Neural crest cell (in vitro differentiated cells): ENCODE measurements at places on chromosomes 5 and 9. TPM values are rescaled to one million over a fixed set of nuclear protein-coding genes. Genes with fewer than 3 reads are reported as not detected.

DNA sequence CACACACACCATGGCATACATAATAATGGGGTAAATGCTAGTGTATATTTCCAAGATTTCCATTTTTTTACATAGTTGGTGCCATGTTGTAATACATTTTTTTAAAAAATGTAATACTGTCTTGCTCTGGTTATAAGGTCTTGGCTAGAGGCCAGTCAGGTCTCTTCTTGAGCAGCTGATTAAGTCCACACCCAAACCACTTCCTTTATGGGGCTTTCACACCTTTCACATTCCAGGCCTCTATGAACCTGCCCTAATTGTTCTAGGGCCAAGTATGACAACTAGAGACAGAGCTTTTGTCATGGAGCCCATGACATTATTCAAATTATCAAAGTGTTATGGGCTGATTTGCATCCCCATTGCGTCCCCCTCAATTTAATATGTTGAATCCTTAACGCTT, 495.6 kb upstream of the CTNND2 start:
- no peak overlapping the region for H3K27ac ChIP-seq
- no peaks in the 10 kb centered on the region for H3K4me1 ChIP-seq
- DNase-seq: no peak

TAF11L14 gene
- not detected in 2 replicates for total RNA-seq

DTWD2 gene
- 4.6 and 5.1 TPM in 2 replicates for total RNA-seq

GRCh38 chr9:130327781-130328348, 62.3 kb downstream of the HMCN2 start:
- peaks cover 8% of the 10 kb centered on the region for H3K4me1 ChIP-seq
- DNase-seq: no peak
- H3K27ac ChIP-seq: no peak overlapping the region
- no peak overlapping the region for H3K4me3 ChIP-seq
- peaks cover 25% of the 10 kb centered on the region for H3K27me3 ChIP-seq
- H3K36me3 ChIP-seq: no peaks in the 10 kb centered on the region

DNA sequence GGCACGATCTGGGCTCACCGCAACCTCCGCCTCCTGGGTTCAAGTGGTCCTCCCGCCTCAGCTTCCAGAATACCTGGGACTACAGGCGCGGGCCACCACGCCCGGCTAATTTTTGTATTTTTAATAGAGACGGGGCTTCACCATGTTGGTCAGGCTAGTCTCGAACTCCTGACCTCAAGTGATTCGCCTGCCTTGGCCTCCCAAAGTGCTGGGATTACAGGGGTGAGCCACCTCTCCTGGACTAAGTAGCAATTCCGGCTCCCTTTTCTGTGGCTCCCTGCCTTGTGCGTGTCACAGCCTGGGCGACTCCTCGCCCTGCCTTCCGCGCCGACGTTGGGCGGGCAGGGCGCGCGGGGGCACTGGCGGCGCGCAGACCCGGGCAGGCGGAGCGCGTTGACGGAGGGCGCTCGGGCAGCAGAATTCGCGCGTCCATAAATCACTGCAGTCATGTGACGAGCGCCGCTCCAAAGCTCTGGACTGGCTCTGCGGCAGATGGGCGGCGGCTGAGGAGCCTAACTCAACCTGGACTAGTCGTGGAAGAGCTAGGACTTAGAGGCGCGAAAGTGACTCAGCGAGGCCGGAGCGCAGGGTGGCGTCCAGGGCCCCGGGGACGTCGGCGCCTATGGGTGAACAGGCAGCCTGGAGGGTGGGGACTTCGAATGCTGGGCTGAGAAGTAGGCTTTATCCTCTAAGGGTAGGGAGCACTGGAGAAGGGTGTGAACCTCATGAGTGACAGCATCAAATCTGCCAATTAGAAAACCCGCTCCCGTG, 1.4 kb upstream of the CIZ1 start:
- H3K36me3 ChIP-seq: peaks cover 14% of the 10 kb centered on the region
- H3K4me3 ChIP-seq: peak overlapping the region; percentile 76
- H3K4me1 ChIP-seq: peaks cover 22% of the 10 kb centered on the region
- no peaks in the 10 kb centered on the region for H3K27me3 ChIP-seq
- H3K27ac ChIP-seq: peak overlapping the region; percentile 78
- DNase-seq: no peak

DNA sequence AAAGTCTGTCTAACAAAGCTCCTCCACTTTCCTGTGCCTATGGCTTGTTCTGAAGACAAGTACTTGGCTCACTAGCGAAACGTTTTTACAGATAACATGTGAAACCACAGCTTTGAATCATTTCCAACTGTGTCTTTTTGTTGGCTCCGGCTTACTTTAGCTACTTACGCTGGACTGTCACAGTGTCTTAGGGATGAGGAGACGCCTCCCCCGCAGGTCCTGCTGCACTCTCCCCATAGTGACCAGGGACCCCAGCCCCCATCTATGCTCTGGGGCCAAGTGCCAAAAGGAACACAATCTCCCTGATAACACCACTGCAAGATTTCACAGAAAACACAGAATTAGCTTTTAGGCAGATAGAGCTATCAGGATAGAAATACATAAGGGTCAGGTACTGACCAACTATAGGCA, 219.1 kb downstream of the ADAMTS6 start:
- DNase-seq: no peak
- H3K36me3 ChIP-seq: peaks cover 6% of the 10 kb centered on the region
- no peaks in the 10 kb centered on the region for H3K27me3 ChIP-seq
- H3K4me3 ChIP-seq: no peak overlapping the region
- H3K27ac ChIP-seq: no peak overlapping the region
- peaks cover 15% of the 10 kb centered on the region for H3K4me1 ChIP-seq

DNA sequence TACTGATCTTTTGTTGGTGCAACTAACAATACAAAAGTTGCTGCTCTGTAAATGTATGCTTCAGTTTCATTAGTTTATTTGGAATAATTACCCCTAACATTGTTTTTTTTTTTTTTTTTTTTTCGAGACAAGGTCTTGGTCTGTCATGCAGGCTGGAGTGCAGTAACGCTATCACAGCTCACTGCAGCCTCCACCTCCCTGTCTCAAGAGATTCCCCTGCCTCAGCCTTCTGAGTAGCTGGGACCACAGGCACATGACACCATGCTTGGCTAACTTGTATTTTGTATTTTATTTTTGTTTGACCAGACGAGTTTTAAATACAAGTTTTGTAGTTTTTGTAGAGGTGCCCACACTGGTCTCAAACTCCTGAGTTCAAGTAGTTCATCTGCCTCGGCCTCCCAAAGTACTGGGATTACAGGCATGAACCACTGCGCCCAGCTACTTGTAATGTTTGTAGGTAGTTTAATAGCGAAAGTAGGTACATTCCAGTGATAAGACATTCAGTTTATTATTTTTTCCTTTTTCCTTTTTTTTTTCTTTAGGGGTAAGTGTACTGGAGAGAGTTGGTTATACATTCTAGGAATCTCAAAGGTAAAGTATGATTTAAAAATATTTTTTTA, 6.9 kb downstream of the GAPVD1 start:
- no peak overlapping the region for H3K4me3 ChIP-seq
- H3K4me1 ChIP-seq: peaks cover 3% of the 10 kb centered on the region
- peak overlapping the region; percentile 12 for H3K27ac ChIP-seq
- H3K36me3 ChIP-seq: no peaks in the 10 kb centered on the region
- H3K27me3 ChIP-seq: no peaks in the 10 kb centered on the region
- no peak for DNase-seq

CTNND2 gene
- total RNA-seq: 39.4 and 40.0 TPM in 2 replicates

- H3K4me3 ChIP-seq: no peak overlapping the region
- DNase-seq: no peak
- no peaks in the 10 kb centered on the region for H3K27me3 ChIP-seq
- H3K27ac ChIP-seq: no peak overlapping the region
- H3K4me1 ChIP-seq: no peaks in the 10 kb centered on the region
Measured at GRCh38 chr5:40416098-40416497, 263.6 kb upstream of the PTGER4 start.

DNA sequence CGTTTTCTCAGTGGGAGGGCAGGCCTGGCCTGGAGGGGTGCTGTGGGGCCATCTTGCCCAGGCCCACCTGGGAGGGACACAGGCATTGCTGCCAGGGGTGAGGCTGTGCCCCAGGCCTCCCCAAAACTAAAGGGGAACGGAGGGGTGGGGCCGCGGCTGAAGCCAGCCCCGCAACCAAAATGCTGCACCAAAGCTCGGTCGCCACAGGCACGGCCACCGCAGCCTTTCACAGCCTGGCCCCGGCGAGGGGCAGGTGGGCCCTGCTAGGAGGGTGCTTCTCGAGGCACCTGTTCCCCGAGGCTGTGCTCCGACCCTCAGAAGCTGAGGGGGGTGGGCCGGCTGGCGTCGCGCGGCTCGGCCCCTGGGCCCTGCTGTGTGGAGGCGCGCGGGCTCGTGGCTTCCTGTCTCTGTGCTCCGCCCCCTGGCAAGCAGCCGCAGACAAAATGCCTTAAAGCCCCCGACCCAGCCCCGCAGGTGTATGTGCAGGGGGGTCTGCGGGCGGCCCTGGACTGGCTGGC, 57.6 kb downstream of the JAK2 start:
- DNase-seq: no peak
- H3K27ac ChIP-seq: no peak overlapping the region
- no peaks in the 10 kb centered on the region for H3K4me1 ChIP-seq

DNA sequence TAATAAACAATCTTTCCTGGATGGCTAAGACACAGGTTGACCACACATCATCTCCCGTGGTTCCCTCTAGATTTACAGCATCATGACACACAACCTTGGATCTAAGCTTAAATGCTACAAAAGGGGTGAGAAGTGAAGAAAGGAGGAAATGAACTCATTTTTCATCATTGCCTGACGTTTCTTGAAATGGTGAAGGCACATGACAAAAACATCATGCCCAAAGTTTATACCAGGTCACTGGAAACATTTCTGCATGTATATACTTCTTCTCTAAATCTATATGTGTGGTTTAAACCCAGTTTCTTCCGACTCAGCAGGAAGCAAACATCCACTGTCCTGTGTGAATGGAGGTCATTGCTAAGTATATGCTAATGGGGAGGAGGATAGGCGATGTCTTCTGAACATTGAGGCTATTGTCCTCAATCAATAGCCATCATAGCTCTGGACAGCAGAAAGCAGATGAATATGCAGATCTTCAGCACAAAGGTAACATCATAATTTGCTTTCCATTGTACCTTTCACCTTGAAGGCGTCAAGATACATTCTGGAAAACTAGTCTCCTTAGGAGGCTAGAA, 137.4 kb downstream of the MED27 start:
- H3K4me3 ChIP-seq: no peak overlapping the region
- peak overlapping the region; percentile 37 for H3K27ac ChIP-seq
- peaks cover 11% of the 10 kb centered on the region for H3K36me3 ChIP-seq
- peaks cover 20% of the 10 kb centered on the region for H3K4me1 ChIP-seq

GRCh38 chr5:34030048-34030447, 13.0 kb downstream of the C1QTNF3 start:
- no peak overlapping the region for H3K27ac ChIP-seq
- no peak overlapping the region for H3K4me3 ChIP-seq
- H3K27me3 ChIP-seq: no peaks in the 10 kb centered on the region
- peaks cover 8% of the 10 kb centered on the region for H3K4me1 ChIP-seq
- peaks cover 25% of the 10 kb centered on the region for H3K36me3 ChIP-seq

DNA sequence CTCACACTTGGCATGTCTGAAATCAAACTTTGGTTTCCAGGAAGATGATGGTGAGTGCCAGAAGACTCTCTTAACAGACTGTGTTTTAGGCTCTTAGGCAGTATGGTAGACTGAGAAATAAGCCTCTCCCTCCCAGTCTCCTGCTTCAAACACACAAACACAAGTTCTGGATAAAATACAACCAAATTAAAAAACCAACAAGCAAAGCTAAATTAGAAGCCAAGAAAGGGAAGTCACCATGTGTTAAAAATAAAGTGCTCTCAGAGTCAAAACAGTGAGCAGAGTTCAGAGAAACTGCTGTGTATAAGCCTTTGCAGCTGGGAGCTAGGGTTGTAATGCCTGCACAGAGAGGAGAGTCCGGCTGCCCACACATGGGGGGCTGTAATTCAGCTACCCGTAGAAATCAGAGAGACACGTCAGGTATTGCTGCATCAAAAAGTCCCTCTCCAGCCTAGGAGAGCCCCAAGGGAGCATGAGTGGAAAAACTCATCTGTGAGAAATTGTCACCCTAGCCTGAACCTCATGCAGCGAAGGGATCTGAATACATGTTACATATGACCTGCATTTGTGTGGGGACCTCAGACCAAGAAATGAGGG, 62.6 kb downstream of the ANGPTL2 start:
- no peak overlapping the region for H3K4me3 ChIP-seq
- peaks cover 22% of the 10 kb centered on the region for H3K4me1 ChIP-seq
- peaks cover 6% of the 10 kb centered on the region for H3K36me3 ChIP-seq
- H3K27me3 ChIP-seq: no peaks in the 10 kb centered on the region

GRCh38 chr5:177607452-177608192, 7.7 kb downstream of the B4GALT7 start:
- H3K27me3 ChIP-seq: peaks cover 3% of the 10 kb centered on the region
- no peak overlapping the region for H3K27ac ChIP-seq
- DNase-seq: peak; percentile 77
- H3K4me1 ChIP-seq: peaks cover 18% of the 10 kb centered on the region
- H3K4me3 ChIP-seq: peak overlapping the region; percentile 77

EQTN gene
- 0.39 and 0.40 TPM in 2 replicates for total RNA-seq

GRCh38 chr5:162096448-162096847, 28.9 kb downstream of the GABRG2 start:
- no peak overlapping the region for H3K27ac ChIP-seq
- H3K4me3 ChIP-seq: no peak overlapping the region
- no peaks in the 10 kb centered on the region for H3K4me1 ChIP-seq
- H3K36me3 ChIP-seq: no peaks in the 10 kb centered on the region

CBY3 gene
- total RNA-seq: not detected in 2 replicates

CFAP157 gene
- 0.16 TPM in 1 of 2 replicates, not detected in the other for total RNA-seq

GRCh38 chr5:38463634-38464521, 92.6 kb downstream of the LIFR start:
- no peak overlapping the region for H3K27ac ChIP-seq
- H3K27me3 ChIP-seq: no peaks in the 10 kb centered on the region
- H3K4me3 ChIP-seq: no peak overlapping the region
- peaks cover 18% of the 10 kb centered on the region for H3K4me1 ChIP-seq

CCDC152 gene
- total RNA-seq: not detected in 2 replicates

- H3K4me3 ChIP-seq: no peak overlapping the region
- no peak for DNase-seq
- no peaks in the 10 kb centered on the region for H3K36me3 ChIP-seq
- H3K4me1 ChIP-seq: peaks cover 26% of the 10 kb centered on the region
Measured at GRCh38 chr5:74130155-74130897, 504.3 kb downstream of the ARHGEF28 start.

GRCh38 chr9:87445646-87446045, 52.0 kb upstream of the DAPK1 start:
- H3K36me3 ChIP-seq: no peaks in the 10 kb centered on the region
- peak; percentile 31 for DNase-seq
- H3K27me3 ChIP-seq: peaks cover 18% of the 10 kb centered on the region
- no peak overlapping the region for H3K27ac ChIP-seq
- peaks cover 17% of the 10 kb centered on the region for H3K4me1 ChIP-seq
- H3K4me3 ChIP-seq: no peak overlapping the region

CSF2 gene
- total RNA-seq: not detected in 2 replicates

ORM2 gene
- total RNA-seq: not detected in 2 replicates

PCDHA6 gene
- total RNA-seq: 11.4 and 12.1 TPM in 2 replicates

CAPSL gene
- total RNA-seq: not detected in 2 replicates

SELENOP gene
- total RNA-seq: 2.0 and 2.2 TPM in 2 replicates
